ENCODE measurements at places on chromosomes 6 and 20.
A peak's percentile ranks its signal among the peaks of the same experiment; 100 is the strongest.

GRCh38 chr6:98514796-98515195 is 319.6 kb upstream of the POU3F2 start:
- no peak for DNase-seq

GRCh38 chr6:139636391-139636790 is 261.9 kb upstream of the CITED2 start:
- DNase-seq = no peak

GRCh38 chr6:139485742-139486475 is 111.5 kb upstream of the CITED2 start:
- DNase-seq = no peak

- no peak for DNase-seq
These were observed 116.6 kb downstream of the PTPRK start for GRCh38 chr6:128403618-128404444.

DNA sequence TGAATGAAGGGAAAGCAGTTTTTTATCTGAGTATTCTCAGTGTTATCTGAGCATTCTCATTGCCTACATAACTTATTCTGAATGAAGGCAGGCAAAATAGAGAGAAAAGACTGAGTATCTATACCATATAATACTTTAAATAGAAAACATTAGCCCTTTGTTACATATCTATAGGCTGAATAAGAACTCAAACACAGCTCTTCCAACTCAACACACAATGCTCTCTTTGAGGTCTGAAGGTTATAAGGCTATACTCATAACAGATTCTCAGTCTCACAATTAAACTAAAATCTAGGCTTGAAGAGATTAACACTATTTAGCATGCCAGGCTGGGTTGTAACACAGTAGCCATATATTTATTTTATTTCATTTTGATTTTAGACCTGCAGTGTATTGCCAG is 56.9 kb downstream of the EYS start:
- no peak for DNase-seq

- DNase-seq = no peak
These were observed 19.0 kb upstream of the EXOC2 start for GRCh38 chr6:711925-712324.

- peak; percentile 90 for DNase-seq
These were observed 58.6 kb downstream of the SYNJ2 start for GRCh38 chr6:158040051-158040803.

DNA sequence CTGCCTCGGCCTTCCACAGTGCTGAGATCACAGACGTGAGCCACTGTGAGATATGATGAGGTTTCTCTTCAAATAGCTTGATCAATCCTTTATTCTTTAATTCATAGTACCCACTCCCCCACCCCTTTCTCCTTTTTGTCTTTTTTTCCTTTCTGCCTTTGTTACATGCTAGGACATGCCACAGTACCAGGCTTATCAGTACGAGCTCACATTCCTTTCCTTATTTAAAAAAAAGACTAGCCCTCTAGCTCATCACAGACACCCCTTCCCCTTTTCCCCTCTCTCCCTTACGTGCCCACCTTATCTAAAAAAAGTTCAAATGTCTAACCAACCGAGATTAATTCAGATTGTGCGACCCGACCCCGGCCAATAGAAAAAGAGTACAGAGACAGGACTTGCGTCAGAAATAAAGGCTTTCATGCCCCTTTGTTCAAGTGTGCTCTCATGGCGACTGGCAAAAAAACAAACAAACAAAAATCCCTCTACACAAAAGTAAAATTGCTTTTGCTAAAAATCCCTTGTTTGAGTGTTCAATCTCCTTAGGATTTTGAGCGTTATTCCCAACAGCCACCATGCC is 49.2 kb downstream of the MRAP2 start:
- no peak for DNase-seq

DNA sequence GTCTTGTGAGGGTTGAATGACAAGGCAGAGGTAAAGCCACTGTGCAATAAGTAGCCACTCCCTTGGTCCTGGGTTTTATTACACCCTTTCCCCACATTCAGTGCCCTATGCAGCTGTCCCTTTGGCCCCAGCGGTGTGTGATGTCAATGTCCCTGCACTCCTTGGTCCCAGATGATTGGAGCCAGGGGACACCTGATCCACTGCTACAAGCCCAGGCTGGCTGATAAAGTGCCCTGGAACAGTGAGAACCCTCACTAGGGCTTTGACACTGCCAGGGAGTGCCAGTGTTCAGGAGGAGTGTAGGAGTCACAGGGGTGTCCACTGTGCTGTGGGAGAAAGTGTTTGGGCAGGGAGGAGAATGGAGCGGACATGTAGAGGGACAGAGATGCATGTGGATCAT is 30.4 kb downstream of the GABRR1 start:
- DNase-seq = no peak

GRCh38 chr6:108902382-108902792 is 54.2 kb downstream of the ARMC2 start:
- peak; percentile 16 for DNase-seq

DNA sequence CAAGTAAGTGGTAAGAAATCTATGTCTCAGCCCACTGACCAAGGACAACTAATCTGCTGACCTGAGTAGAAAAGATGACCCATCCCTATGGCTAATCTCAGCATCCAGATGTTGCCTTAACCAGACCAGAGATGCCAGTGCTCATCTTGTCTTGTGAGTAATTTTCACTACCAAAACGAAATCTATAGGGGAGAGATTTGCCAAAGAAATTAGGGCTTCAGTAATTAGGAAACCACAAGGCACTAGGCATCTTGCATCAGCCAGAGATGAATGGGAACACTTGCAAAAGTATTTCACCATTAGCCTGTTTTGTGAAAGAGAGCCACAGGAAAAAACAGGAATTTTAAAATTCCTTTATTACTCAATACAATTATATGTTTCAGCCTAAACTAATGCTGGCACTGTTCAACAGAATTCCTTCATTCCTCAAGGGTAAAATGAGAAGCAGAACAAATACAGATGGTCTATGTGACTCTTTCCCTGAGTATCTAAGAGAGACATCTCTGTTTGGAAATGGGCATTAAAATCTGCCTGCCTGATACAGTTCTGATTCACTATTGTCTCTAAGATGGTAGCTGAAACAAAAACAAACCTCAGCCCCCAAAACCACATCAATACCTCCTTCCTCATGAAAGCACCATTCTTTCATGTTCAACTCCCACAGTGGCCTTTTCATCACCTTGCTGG is 87.8 kb downstream of the GMDS start:
- DNase-seq = peak; percentile 97

- DNase-seq = no peak
These were observed 56.1 kb upstream of the NKAIN2 start for GRCh38 chr6:123747515-123747914.

DNA sequence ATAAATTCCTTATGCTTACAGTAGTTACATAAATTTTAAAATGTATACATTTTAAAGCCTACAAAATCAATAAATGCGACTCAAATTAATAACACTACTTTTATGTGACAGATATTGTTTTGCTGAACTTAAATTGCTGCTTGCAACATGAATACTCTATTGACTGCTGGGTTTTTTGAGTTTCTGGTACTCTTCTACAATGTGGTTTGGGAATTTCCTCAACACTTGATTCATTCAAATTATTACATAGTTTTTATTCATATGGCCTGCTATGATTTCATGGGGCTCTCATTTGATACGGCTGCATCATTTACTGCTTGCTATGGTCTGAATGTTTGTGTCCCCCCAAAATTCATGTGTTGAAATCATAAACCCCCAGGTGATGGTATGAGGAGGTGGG is 2.3 kb upstream of the TXLNB start:
- no peak for DNase-seq

GRCh38 chr6:84635081-84635761 is 129.2 kb downstream of the TBX18 start:
- DNase-seq = peak; percentile 53

GRCh38 chr6:117481278-117481925 is 1.1 kb upstream of the DCBLD1 start:
- DNase-seq = no peak

DNA sequence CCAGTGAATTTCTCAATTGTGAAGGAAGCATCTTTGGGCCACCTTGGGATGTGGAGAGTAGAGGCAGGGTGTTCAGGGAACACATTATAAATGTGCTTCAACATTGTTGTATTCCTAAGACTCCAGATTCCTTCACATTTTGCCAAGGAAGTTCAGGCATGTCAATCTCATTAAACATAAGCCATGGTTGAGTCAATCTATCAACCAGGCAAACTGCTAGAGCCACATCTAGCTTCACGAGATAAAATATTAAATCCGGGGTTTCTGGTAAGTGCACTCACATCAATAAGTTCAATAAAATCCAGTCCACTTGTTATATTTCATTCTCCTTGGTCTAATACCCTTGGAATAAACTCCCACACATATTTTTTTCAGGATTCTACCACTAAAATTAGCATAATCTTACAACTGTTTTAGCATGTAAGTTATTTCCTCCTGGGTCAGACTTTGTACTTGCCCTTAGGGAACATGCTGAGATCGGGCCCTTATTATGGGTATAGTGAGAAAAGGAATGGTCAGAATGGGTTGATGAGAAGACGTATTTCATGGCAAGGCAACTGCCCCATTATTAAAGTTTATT is 93.6 kb downstream of the ADTRP start:
- DNase-seq = no peak

- DNase-seq = no peak
These were observed 177.9 kb downstream of the FRK start for GRCh38 chr6:115882771-115883170.

GRCh38 chr20:40422656-40423055 is 266.4 kb downstream of the MAFB start:
- no peak for DNase-seq

DNA sequence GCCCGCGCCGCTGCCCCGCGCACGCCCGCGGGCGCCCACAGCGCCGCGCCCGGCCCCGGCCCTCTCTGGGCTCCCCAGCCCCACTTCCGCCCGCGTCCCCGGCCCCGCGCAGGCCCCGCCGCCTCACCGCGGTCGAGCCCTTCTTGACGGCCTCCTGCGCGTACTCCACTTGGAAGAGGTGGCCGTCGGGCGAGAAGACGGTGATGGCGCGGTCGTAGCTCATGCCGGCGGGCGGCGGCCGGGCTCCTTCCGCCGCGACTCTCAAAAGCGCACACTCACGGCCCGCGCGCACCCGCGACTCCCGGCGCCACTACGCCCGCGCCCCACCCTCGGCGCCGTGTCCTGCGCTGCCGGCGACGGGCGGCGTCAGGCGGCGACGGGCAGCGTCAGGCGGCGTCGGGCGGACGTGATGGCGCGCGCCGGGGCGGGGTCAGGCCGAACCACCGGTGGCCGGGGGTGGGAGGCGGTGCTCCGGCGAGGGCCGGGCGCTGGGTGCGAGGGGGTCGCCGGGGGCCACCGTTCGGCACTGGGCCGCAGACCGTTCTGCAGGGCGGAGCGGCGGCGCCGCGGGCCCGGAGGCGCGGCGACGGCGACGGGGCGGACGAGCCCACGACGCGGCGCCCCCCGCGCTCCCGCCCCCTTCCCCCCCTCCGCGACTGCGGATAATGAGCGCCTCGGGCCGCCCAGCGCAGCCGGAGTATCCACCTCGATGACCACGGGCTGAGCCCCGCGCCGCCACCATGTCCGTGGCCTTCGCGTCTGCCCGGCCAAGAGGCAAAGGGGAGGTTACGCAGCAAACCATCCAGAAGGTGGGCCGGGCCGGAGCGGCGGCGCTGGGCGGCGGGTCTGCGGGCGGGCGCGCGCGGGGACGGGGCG is at the start of the genes PSMA7 and SS18L1:
Gene PSMA7 (minus strand): TSS at position 314 of the 876 bp plus-strand sequence. CDS start 91 bp downstream, at position 223.
Gene SS18L1 (plus strand): TSS at position 689 of the 876 bp plus-strand sequence. CDS start 52 bp downstream, at position 741.
- DNase-seq = peak; percentile 89

- no peak for DNase-seq
These were observed 15.5 kb downstream of the ARMC12 start for GRCh38 chr6:35752330-35752729.

DNA sequence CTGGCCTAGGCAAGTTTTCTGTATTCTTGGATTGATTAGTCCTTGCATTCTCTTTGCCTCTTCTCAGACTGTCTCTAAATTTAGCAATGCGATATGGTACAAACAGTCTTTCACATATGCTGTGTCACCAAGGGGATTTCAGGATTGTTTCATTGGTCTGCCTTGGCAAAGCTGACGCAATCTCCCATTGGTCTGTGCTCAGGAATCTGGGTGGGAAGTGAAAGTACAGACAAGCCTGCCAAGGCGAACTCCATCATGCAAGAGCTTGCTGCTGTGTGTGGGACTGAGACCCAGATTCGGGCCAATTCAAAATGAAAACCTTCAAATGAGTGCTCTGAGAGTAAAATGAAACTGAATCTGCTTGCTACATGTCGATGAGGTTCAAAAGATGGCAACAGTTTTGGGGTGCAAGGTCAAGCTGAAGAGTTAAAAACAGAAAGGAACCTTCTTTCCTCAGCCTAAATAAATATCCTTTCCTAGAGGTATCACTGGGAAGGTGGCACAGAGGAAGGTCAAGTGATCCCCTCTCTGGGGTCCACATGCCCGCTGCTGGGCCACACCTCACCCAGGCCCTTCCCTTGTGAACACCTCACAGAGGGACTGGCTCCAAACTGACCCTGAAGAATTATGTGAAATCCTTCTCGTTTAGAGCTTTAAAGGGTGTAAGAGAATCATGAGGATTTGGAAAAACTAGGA is 198.8 kb upstream of the PREP start:
- peak; percentile 100 for DNase-seq

- no peak for DNase-seq
These were observed 192.7 kb upstream of the SLC35B3 start for GRCh38 chr6:8628063-8628462.

GRCh38 chr20:38790200-38791053 is 15.1 kb upstream of the PPP1R16B start:
- DNase-seq = peak; percentile 15

- DNase-seq = no peak
These were observed 1007.5 kb downstream of the KIF16B start for GRCh38 chr20:15565786-15566185.

DNA sequence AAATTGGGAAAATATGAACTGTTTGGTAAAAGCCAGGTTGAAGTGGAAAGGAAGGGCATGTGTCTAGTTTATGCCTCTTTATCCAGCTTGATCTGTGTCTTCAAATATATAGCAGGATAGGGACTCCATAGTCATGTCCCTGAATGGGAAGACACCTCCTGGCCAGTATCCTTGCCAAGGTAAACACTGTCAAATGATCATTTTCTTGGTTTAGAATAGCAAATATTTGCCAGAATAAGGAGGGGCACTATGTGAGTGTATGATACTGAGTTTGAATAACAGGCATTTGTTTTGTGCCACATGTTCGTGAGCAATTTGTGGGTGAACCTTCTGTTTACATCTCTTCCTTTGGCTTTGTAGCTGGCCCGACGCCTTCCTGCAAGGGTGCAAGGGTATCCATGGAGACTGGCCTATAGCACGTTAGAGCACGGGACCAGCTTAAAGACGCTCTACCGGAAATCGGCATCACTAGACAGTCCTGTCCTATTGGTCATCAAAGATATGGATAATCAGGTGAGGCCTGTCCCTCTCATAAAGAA is 34.2 kb upstream of the HINT3 start:
- DNase-seq = no peak

DNA sequence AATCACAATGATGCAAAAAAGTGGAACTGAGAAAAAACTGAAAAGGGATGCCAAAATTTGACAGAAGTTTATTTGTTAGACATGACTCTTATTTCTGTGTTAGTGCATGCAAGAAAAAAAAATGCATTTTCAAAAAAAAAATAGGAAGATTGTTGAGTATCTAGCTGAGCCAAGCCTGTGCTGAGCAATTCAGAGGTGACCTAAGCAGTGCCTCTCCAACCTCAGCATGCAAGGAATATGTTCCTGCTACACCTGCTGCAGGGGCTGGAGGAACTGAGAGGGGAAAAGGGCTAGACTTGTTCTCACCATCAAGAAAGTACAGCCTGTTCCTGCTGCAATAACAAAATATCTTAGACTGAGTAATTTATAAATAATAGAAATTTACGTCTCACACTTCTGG is 24.0 kb downstream of the BPIFA2 start:
- DNase-seq = no peak

GRCh38 chr6:24646771-24647170 is 780 bp upstream of the KIAA0319 start:
- no peak for DNase-seq

GRCh38 chr6:13014504-13015378 is 298.2 kb downstream of the PHACTR1 start:
- DNase-seq = no peak

Measured in AG10803 (cell line).